Activated CD8-positive, alpha-beta T cell treated with anti-CD3 and anti-CD28 coated beads for 36 hours (primary cell): ENCODE measurements at places on chromosomes 1 and 21. TPM values are rescaled to one million over a fixed set of nuclear protein-coding genes. Genes with fewer than 3 reads are reported as not detected.

DNA sequence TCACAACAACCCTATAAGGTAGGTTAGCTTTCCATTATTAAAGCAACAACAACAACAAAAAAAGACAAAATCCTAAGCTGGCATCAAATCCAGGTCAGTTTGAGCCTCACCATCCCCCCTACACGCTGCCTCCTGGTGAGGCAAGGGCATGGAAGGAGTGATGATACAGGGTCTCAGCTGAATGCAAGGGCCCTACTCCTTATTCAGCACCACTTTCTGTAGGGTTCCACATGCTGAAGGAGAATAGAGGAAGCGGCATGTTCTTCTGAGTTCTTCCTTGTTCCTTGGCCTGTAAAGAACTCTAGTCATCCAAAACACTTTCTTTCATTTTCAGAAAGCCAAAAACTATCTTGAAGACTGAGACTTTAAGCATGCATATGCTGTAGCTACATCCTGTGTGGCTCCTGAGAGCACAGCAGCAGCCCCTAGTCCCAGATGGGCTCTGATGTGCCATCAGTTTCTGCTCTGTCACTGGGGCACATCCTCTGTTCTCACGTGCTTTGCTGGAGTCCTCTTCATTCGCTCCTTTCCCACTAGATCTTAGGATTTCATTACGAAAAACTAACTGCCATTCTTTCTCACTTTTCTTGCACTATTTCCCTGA, 6.2 kb downstream of the ILDR2 start:
- peaks cover 41% of the 10 kb centered on the region for H3K4me1 ChIP-seq
- H3K4me3 ChIP-seq: no peak overlapping the region
- H3K36me3 ChIP-seq: no peaks in the 10 kb centered on the region

ZNF683 gene
- 1.3 TPM for total RNA-seq

TMEM52 gene
- 2.1 TPM for total RNA-seq

- no peaks in the 10 kb centered on the region for H3K4me1 ChIP-seq
- DNase-seq: no peak
- no peaks in the 10 kb centered on the region for H3K27me3 ChIP-seq
- no peak overlapping the region for H3K27ac ChIP-seq
These were observed 121.7 kb upstream of the COL11A1 start for GRCh38 chr1:103230061-103230460.

DNA sequence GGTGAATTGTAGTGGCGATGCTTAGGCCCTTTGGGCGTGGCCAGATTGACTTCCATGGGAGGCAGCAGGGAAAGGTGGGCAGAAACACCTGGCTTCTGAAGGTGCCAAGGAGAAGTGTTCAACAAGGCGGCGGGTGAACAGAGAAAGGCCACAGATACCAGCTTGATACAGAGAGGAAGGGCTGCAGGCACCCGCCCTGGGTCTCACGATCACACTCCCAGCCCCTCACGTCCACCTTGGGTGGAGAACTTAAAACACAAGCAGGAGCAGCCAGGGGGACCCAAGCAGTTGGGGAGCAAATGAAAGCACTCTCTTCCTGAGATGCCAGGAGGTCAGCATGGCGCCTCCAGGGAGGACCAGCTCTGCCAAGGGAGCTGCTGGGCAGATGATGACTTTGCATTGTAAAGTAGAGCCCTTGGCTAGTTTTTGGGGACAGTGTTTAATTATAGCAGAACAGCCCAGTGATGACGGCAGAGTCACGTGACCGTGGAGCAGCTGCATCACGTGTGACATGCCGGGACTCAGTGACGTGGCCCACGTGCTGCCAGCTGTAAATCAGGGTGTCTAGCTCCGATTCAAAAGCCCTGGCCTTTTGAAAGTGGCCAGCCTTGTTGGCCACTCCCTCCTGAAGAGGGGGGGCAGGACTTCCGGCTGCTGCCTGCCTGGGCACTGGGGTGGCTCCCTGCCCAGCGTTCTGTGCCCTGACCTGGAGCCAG, 19.0 kb downstream of the SLC37A1 start:
- H3K27ac ChIP-seq: no peak overlapping the region
- H3K36me3 ChIP-seq: peaks cover 2% of the 10 kb centered on the region
- H3K4me3 ChIP-seq: no peak overlapping the region

- no peak overlapping the region for H3K27ac ChIP-seq
- no peaks in the 10 kb centered on the region for H3K27me3 ChIP-seq
- no peak for DNase-seq
These were observed 10.4 kb downstream of the LAMB3 start for GRCh38 chr1:209641832-209642172.

DNA sequence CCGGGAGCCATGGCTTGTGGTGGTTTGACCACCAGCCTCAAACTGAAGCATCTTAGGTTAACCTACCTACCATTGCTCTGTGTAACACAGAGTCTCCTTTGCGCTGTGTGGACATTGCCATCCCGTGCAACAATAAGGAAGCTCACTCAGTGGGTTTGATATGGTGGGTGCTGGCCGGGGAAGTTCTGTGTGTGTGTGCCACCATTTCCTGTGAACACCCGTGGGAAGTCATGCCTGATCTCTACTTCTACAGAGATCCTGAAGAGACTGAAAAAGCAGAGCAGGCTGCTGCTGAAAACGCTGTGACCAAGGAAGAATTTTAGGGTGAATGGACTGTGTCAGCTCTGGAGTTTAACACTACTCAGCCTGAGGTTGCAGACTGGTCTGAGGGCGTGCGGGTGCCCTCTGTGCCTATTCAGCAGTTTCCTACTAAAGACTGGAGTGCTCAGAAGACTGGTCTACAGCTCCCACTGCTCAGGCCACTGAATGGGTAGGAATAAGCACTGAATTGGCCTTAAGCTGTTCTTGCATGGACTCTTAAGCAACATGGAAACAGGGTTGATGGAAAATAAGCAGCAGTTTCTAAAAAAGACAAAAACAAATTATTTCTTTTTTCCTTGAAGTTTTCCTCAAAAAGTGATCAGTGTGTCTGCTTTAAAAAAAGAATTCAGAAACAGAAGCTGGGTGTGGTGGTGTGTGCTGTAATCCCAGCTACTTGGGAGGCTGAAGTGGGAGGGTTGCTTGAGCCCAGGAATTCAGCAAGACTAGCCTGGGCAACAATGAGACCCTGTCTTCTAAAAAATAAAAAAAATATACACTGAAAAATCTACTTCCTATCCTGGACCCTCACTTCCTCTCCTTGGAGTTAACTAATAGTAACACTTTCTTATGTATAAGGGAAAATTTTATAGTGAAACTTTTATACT, 14.6 kb downstream of the CEP350 start:
- H3K27me3 ChIP-seq: no peaks in the 10 kb centered on the region
- no peak overlapping the region for H3K4me3 ChIP-seq
- no peak for DNase-seq
- H3K4me1 ChIP-seq: peaks cover 60% of the 10 kb centered on the region
- peak overlapping the region; percentile 10 for H3K27ac ChIP-seq
- peaks cover 29% of the 10 kb centered on the region for H3K36me3 ChIP-seq

- H3K4me1 ChIP-seq: no peaks in the 10 kb centered on the region
- H3K4me3 ChIP-seq: no peak overlapping the region
- no peaks in the 10 kb centered on the region for H3K27me3 ChIP-seq
- no peak overlapping the region for H3K27ac ChIP-seq
- H3K36me3 ChIP-seq: no peaks in the 10 kb centered on the region
These were observed 169.7 kb upstream of the RAB4A start for GRCh38 chr1:229101011-229101871.

RAD54L gene
- 65.1 TPM for total RNA-seq

GRCh38 chr1:41101076-41101475, 79.6 kb upstream of the SLFNL1 start:
- H3K27me3 ChIP-seq: no peaks in the 10 kb centered on the region
- DNase-seq: no peak
- peaks cover 4% of the 10 kb centered on the region for H3K36me3 ChIP-seq
- H3K4me3 ChIP-seq: no peak overlapping the region
- peaks cover 2% of the 10 kb centered on the region for H3K4me1 ChIP-seq

- no peak overlapping the region for H3K4me3 ChIP-seq
- DNase-seq: no peak
- no peak overlapping the region for H3K27ac ChIP-seq
- H3K4me1 ChIP-seq: no peaks in the 10 kb centered on the region
These were observed 256.4 kb downstream of the PRDM2 start for GRCh38 chr1:13956393-13956792.

TSPAN2 gene
- total RNA-seq: 0.90 TPM

TDRD10 gene
- total RNA-seq: not detected

DNA sequence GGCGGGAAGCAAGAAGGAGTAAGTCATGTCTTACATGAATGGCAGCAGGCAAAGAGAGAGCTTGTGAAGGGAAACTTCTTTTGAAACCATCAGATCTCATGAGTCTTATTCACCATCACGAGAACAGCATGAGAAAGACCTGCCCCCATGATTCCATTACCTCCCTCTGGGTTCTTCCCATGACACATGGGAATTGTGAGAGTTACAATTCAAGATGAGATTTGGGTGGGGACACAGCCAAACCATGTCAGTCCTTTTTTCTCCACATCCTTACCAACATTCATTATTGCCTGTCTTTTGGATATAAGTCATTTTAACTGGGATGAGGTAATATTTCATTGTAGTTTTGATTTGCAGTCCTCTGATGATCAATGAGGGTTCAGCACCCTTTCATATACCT, 81.0 kb downstream of the DIRAS3 start:
- H3K27ac ChIP-seq: no peak overlapping the region
- H3K4me3 ChIP-seq: no peak overlapping the region
- no peaks in the 10 kb centered on the region for H3K36me3 ChIP-seq
- no peaks in the 10 kb centered on the region for H3K4me1 ChIP-seq

- no peak for DNase-seq
- H3K36me3 ChIP-seq: peaks cover 6% of the 10 kb centered on the region
- H3K27ac ChIP-seq: no peak overlapping the region
- no peak overlapping the region for H3K4me3 ChIP-seq
- no peaks in the 10 kb centered on the region for H3K27me3 ChIP-seq
These were observed 21.7 kb downstream of the APP start for GRCh38 chr21:26148840-26149354.

HES3 gene
- total RNA-seq: not detected

CFAP45 gene
- total RNA-seq: 1.4 TPM

- no peak overlapping the region for H3K4me3 ChIP-seq
- no peak overlapping the region for H3K27ac ChIP-seq
- H3K4me1 ChIP-seq: peaks cover 53% of the 10 kb centered on the region
- DNase-seq: no peak
- H3K27me3 ChIP-seq: peaks cover 79% of the 10 kb centered on the region
- H3K36me3 ChIP-seq: no peaks in the 10 kb centered on the region
These were observed 6.2 kb downstream of the SIM2 start for GRCh38 chr21:36704958-36705678.
